ENCODE measurements at places on chromosomes 11 and 22. TPM values are rescaled to one million over a fixed set of nuclear protein-coding genes. Genes with fewer than 3 reads are reported as not detected.
A peak's percentile ranks its signal among the peaks of the same experiment; 100 is the strongest.

- H3K27ac ChIP-seq: peak overlapping the region; percentile 97
- H3K27me3 ChIP-seq: no peaks in the 10 kb centered on the region
- peak; percentile 40 for DNase-seq
- no peaks in the 10 kb centered on the region for H3K36me3 ChIP-seq
- H3K4me3 ChIP-seq: peak overlapping the region; percentile 59
These were observed 41.6 kb downstream of the WEE1 start for GRCh38 chr11:9615031-9615451.

- no peak overlapping the region for H3K27ac ChIP-seq
- H3K27me3 ChIP-seq: no peaks in the 10 kb centered on the region
- peaks cover 5% of the 10 kb centered on the region for H3K4me1 ChIP-seq
- peak; percentile 35 for DNase-seq
- no peaks in the 10 kb centered on the region for H3K36me3 ChIP-seq
- no peak overlapping the region for H3K4me3 ChIP-seq
These were observed 2.0 kb downstream of the P2RX3 start for GRCh38 chr11:57340039-57340615.

TRIM48 gene
- not detected for polyA plus RNA-seq

KCNJ5 gene
- polyA plus RNA-seq: not detected

- no peaks in the 10 kb centered on the region for H3K36me3 ChIP-seq
- no peak for DNase-seq
- no peaks in the 10 kb centered on the region for H3K4me1 ChIP-seq
- H3K27ac ChIP-seq: no peak overlapping the region
- H3K4me3 ChIP-seq: no peak overlapping the region
These were observed 693 bp downstream of the NFAM1 start for GRCh38 chr22:42431401-42432019.

DNA sequence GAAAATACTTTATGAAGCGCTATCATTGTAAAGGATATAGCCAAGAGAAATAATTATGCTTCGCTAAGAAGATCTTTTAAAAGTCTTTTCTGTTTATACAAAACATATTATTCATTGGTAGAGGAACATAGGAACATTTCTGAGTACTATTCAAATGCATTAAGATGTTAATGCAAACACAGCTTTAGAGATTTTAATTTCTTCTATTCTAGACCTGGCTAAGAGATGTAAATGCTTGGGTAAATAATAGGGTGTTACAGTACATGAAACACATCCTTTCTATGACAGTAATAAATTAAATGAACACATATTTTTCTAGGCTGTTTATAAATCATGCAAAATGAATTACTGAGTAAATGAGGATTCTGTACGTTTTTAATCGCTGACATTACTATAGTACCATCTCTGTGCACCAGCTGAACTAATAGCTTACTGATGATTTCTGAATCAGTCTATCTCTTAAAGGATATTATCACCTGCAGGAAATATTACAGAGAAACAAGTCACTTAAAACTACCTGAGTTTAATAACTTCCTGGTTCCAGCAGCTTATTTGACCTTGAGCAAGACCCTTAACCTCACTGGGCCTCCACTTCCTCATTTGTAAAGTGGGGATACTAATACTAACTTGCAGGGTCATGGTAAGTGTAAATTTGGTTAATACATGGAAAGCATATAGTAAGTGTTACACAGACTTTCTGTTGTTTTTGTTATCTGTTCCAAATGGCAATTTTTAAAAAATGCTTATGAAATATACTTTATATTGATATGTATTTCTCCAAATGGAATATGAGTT, 344.9 kb downstream of the DYNC2H1 start:
- H3K36me3 ChIP-seq: no peaks in the 10 kb centered on the region
- no peak overlapping the region for H3K27ac ChIP-seq
- H3K4me1 ChIP-seq: 0 out of 2 replicates have a peak, but pooled peaks cover 6% of the 10 kb centered on the region
- H3K4me3 ChIP-seq: no peak overlapping the region
- no peaks in the 10 kb centered on the region for H3K27me3 ChIP-seq

DNA sequence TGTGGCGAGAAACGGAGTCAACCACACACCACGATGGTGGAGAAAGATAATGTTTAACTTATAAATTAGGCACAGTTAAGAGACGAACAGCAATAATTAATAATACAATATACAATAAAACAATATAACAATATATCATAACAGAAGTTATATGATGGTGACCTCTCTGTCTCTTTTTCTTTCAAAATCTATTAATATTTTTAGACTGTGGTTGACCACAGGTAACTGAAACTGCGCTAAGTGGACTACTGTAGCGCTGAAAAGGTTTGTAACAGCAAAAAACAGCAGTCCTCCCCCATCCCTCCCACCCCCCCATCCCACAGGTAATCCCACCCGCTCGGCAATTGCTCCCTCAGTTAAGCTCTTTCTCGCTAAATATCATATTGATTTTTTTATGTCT, 3.6 kb upstream of the SSTR3 start:
- H3K27me3 ChIP-seq: peaks cover 14% of the 10 kb centered on the region
- DNase-seq: no peak
- H3K4me3 ChIP-seq: no peak overlapping the region
- no peak overlapping the region for H3K27ac ChIP-seq

- H3K27me3 ChIP-seq: no peaks in the 10 kb centered on the region
- H3K36me3 ChIP-seq: no peaks in the 10 kb centered on the region
- DNase-seq: no peak
- no peaks in the 10 kb centered on the region for H3K4me1 ChIP-seq
- no peak overlapping the region for H3K4me3 ChIP-seq
These were observed 564.5 kb upstream of the ISX start for GRCh38 chr22:34501366-34501965.

DNA sequence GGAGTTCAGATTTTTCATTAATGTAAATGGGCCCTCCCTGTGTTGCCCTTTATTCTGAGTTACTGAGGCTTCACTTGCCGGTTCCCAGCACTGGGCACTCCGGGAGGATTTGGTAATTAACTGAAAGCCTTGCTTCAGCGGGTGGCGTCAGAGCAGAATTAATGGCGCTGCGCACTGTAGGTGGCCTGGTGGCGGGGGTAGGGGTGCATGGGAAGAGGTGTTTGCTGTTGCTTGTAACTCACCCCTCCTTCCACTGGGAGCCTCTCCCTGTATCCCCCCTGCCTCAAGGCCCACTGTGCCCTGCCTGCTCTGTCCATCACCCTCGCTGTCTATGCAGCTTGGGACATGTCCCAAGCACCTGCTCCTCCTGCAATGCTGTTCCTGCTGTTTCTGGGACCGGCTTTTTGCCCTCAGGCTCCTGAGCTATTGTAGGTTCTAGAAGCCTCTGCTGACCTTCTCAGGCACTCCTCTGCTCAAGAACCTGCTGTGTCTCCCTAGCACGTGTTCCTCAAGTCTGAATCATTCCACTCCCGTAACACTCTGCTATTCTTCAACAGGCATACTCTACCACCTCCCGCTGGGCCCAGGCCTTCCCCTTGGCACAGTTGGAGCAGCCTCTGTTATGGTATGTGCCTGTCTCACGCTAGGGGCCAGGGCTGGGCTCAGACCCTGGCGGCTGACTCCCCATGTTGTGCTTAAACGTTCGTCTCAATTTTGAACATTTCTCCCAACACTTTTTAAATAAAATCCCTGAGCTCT, 24.4 kb downstream of the ARHGAP8 start:
- DNase-seq: no peak
- H3K36me3 ChIP-seq: no peaks in the 10 kb centered on the region
- H3K4me3 ChIP-seq: no peak overlapping the region
- no peaks in the 10 kb centered on the region for H3K4me1 ChIP-seq

SOX10 gene
- not detected for polyA plus RNA-seq

- H3K36me3 ChIP-seq: no peaks in the 10 kb centered on the region
- H3K27me3 ChIP-seq: peaks cover 13% of the 10 kb centered on the region
- 0 out of 2 replicates have a peak overlapping the region, but pooled peaks have one; percentile 22 for H3K4me3 ChIP-seq
- peaks cover 18% of the 10 kb centered on the region for H3K4me1 ChIP-seq
These were observed 11.6 kb upstream of the ALKBH3 start for GRCh38 chr11:43868852-43869567.
